ENCODE measurements at places on chromosomes 16 and 17. TPM values are rescaled to one million over a fixed set of nuclear protein-coding genes. Genes with fewer than 3 reads are reported as not detected.

The BAIAP3 gene
- 0.90 TPM for total RNA-seq

The TRPV2 gene
- total RNA-seq: 0.60 TPM

The CBFA2T3 gene
- total RNA-seq: 0.23 TPM

The NOTUM gene
- total RNA-seq: 0.32 TPM

The CACNG1 gene
- not detected for total RNA-seq

The RNF43 gene
- total RNA-seq: 0.10 TPM

The FAM83G gene
- total RNA-seq: 36.1 TPM

The HES7 gene
- total RNA-seq: 2.5 TPM

The WNT3 gene
- total RNA-seq: 3.8 TPM

The LRRC75A gene
- total RNA-seq: 1.2 TPM

The CBX2 gene
- total RNA-seq: 19.2 TPM

The SOCS1 gene
- 1.7 TPM for total RNA-seq

The ACSM2A gene
- total RNA-seq: not detected

The SLC5A11 gene
- 0.40 TPM for total RNA-seq

The RPUSD1 gene
- 54.0 TPM for total RNA-seq

The PLCG2 gene
- total RNA-seq: 4.5 TPM

The ZNF385C gene
- total RNA-seq: 0.19 TPM

The TENT4B gene
- 12.4 TPM for total RNA-seq

The ARL5C gene
- total RNA-seq: not detected

The MKS1 gene
- total RNA-seq: 11.2 TPM

The GNG13 gene
- total RNA-seq: not detected

The OR1A1 gene
- not detected for total RNA-seq

The CA5A gene
- not detected for total RNA-seq

The PRAC1 gene
- not detected for total RNA-seq

The RSPRY1 gene
- total RNA-seq: 24.6 TPM

The INCA1 gene
- total RNA-seq: 1.5 TPM

The KRT25 gene
- not detected for total RNA-seq

Data from A549 treated with RU486 at 1 μM for 4 hours (cell line).